Inflammatory macrophage treated with lipopolysaccharide for 4 hours (primary cell): ENCODE measurements at places on chromosomes 16 and 17.

DNA sequence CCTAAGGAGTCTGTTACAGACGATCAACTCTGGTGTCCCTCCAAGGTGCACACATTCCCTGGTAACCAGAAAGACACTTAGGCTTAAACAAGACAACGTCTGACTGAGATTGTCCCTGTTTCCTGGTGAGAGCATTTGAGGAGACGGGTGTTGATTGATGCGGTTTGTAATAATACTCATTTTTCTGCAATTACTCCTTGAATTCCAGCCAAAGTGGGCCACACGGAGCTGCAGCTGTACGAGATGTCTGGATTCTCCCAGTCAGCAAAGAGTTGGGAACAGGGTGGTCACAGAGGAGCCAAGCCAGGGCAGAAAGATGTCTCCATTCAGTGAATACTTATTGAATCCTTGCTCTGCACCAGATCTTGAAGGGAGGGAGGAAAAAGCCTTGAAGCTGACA is 30.9 kb upstream of the CES5A start:
- DNase-seq: no peak

DNA sequence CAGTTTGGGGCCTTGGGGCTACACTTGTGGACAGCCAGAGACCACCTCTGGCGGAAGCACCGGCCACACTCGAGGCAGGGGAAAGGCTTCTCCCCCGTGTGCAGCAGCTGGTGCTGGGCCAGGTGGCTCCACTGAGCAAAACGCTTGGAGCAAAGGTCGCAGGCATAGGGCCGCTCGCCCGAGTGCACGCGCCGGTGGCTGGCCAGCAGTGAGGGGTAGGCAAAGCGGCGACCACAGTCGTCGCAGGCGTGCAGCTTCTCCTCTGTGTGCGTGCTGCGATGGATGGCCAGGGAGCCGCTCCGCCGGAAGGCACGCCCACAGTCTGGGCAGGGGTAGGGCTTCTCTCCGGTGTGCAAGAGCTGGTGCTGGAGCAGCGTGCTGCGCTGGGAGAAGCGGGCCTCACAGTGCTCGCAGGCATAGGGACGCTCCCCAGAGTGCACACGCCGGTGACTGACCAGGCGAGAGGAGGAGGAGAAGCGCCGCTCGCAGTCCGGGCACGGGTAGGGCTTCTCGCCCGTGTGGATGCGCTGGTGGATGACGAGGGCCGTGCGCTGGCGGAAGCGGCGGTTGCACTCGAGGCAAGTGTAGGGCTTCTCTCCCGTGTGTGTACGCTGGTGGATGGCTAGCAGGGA is 5.8 kb downstream of the ZNF689 start:
- DNase-seq: no peak

GRCh38 chr17:76353004-76353598 is 615 bp downstream of the PRPSAP1 start:
- DNase-seq: peak; percentile 40

DNA sequence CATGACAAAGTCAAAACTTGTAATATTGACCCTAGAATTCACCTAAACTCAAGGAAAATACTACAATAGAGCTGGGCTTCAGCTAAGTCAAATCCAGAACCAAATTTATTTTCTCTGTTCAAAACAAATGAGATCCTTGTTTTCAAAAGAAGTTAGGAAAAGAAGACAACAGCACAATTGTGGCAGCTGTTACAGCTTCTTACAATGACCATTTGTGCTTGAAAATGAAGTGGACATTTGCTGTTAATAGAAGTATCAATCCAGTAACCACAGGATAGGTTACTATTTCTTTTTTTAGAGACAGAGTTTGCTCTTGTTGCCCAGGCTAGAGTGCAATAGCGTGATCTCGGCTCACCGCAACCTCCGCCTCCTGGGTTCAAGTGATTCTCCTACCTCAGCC is 44.4 kb downstream of the APPBP2 start:
- no peak for DNase-seq

GRCh38 chr16:521381-522210 is 5.9 kb upstream of the CAPN15 start:
- DNase-seq: no peak

- DNase-seq: peak; percentile 70
Measured at GRCh38 chr17:68441070-68441770, 16.1 kb downstream of the WIPI1 start.

GRCh38 chr17:71142333-71142732 is 973.0 kb downstream of the KCNJ2 start:
- DNase-seq: no peak

GRCh38 chr17:21173543-21173942 is 40.4 kb downstream of the TMEM11 start:
- no peak for DNase-seq

DNA sequence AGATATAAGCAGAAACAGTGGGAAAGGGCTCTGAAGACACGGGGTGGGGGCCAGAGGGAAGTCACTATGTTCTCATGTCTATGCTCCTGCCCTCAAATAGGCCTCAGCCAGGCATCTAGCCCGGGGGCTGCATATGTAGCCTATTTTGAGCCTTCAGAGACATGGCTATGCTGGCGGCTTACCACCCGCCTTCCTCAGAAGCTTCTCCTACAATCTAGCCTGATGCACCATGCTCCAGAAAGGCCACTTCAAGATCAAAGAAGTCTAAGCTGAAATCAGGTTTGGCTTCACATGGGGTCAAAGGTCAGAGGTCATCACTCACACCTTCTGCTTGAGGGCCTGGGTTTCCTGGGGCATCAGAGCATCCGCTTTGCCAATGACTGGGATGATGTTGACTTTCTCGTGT is 1.6 kb downstream of the SEPTIN1 start:
- DNase-seq: no peak

- no peak for DNase-seq
Measured at GRCh38 chr17:51427323-51427811, 167.0 kb downstream of the UTP18 start.

GRCh38 chr17:8488901-8489300 is 53.2 kb downstream of the NDEL1 start:
- peak; percentile 65 for DNase-seq

DNA sequence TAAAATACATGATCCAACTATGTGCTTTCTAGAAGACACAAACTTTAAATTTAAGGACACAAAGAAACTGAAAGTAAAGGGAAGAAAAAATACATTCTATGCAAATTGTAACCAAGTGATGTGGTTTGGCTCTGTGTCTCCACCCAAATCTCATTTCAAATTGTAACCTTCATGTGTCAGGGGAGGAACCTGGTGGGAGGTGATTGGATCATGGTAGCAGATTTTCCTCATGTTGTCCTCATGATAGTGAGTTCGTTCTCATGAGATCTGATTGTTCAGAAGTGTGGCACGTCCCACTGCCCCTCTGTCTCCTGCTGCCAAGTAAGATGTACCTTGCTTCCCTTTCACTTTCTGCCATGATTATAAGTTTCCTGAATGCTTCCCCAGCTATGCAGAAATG is 15.0 kb downstream of the OR1A1 start:
- DNase-seq: peak; percentile 50

DNA sequence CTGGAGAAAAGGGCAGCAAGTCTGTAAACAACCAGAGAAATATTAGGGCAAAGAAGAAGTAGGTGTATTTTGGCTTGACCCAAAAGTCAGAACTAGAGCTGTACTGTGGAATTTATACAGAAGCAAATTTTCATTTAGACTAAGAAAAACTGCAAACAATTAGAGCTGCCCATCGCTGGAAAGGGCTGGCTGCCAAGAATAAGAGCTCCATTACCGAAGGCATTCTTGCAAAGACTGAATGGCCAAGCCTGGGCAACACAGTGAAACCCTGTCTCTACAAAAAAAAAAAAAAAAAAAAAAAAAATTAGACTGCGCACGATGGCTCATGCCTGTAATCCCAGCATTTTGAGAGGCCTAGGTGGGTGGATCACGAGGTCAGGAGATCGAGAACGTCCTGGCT is 53.9 kb upstream of the TMC5 start:
- no peak for DNase-seq

DNA sequence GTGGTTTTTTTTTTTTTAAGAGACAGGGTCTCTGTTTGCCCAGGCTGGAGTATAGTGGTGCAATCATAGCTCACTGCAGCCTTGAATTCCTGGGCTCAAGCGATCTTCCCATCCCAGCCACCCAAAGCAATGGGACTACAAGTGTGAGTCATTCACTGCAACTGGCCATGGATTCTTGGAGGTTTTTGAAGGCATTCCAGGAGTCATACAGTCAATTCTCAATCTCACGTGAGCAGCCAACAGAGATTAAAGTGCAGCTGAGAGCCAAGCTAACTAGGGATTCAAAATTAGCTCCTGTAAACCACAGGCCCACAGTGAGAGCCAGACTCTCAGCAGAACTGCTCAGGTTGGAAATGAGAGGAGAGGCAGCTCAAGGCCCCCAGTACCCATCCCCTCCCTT is 30.2 kb downstream of the XPO6 start:
- no peak for DNase-seq

GRCh38 chr16:66649167-66649566 is 44.7 kb downstream of the CMTM3 start:
- no peak for DNase-seq

- DNase-seq: no peak
Measured at GRCh38 chr17:16877099-16877498, 94.8 kb downstream of the TNFRSF13B start.

GRCh38 chr17:55990332-55991006 is 162.8 kb upstream of the ANKFN1 start:
- no peak for DNase-seq
